GM12878 (cell line): ENCODE measurements at places on chromosomes 6 and 20.

DNA sequence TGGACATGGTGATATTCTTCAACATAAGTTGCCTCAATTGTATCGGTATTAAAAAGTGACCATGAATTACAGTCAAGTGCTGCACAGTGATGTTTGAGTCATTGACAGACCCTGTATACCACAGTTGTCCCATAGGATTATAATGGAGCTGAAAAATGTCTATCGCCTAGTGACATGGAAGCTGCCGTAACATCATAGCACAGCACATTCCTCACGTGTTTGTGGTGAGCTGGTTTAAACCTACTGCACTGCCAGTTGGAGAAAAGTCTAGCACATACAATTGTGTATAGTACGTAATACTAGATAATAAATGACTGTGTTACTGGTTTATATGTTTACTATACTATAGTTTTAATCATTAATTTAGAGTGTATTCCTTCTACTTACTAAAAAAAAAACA, 150.2 kb downstream of the CDH26 start:
- no peak for DNase-seq

- DNase-seq, result no peak
Observed at GRCh38 chr20:1507276-1507675, 16.1 kb upstream of the SIRPB2 start.

- no peak for DNase-seq
Observed at GRCh38 chr20:8431538-8432434, 299.7 kb downstream of the PLCB1 start.

DNA sequence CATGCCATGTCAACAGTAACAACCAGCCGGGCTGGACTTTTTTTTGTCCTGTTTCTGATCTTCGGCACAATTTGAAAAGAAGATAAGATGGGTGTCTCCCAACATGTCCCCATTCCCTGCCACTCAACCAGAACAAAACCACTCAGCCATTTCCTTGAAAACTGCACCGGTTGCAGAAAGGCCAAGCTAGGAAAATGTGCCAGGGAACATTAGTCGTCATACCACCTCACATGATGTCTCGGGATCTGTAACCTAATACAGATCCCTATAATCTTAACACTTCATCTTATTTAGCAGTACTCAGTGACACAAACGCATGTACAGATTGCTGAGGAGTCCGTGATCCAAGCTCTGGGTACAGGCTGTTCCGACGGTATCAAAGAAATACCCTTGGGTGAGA, 46.5 kb downstream of the ALDH8A1 start:
- DNase-seq, result no peak

GRCh38 chr6:93789532-93789931, 370.2 kb upstream of the EPHA7 start:
- DNase-seq, result no peak

DNA sequence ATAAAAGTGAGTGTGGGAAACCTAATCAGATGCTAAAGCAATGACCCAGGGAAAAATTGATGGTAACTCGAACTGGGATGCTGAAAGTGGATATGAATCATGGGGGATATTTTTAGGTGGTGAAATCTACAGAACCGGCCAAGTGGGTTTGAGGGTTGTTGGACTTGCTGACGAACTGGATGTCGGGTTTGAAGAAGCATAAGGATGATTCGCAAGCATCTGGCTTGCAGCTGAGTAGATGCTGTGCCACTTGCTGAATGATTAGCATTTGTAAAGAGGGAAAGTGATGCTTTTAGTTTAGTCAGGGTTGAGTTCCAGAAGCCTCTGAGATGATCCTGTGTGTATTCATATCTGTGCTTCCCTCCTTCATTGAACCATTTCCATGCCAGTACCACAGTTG, 54.9 kb downstream of the UBR2 start:
- no peak for DNase-seq

- DNase-seq, result no peak
Observed at GRCh38 chr20:18031888-18032509, 25.7 kb downstream of the OVOL2 start.

DNA sequence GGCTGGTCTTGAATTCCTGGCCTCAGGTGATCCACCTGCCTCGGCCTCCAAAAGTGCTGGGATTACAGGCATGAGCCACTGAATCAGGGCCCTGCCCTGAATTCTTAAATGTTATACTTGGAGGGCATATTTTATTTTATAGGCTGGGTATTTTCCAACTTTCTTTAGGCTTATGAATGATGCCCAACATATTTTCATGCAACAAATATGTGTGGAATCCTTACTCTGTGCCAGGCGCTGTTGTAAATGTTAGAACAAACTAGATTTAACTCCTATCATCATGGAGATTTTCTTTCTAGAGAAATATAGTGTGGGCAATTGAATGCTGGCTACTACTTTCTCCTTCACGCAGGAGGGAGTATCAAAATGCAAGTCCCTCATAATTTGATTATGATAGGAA, 71.2 kb downstream of the SAMD5 start:
- no peak for DNase-seq

DNA sequence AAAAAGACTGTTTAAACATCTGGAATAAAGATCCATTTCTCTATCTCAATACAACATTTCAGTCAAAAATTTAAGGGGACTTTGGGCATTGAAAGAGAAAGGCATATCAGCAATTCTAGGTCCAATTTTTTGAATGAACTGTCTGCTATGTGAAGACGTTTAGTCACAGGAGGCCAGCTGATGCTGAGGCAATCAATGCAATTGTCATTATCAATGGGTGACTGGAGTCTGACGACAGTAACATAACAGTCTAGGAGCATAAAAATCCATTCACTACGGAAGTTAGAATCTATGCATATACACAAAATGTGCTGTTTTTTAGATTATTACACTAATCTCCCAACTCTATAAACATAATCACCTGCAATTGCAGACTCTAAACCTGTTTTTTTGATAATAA, 37.8 kb downstream of the TENT5A start:
- no peak for DNase-seq

DNA sequence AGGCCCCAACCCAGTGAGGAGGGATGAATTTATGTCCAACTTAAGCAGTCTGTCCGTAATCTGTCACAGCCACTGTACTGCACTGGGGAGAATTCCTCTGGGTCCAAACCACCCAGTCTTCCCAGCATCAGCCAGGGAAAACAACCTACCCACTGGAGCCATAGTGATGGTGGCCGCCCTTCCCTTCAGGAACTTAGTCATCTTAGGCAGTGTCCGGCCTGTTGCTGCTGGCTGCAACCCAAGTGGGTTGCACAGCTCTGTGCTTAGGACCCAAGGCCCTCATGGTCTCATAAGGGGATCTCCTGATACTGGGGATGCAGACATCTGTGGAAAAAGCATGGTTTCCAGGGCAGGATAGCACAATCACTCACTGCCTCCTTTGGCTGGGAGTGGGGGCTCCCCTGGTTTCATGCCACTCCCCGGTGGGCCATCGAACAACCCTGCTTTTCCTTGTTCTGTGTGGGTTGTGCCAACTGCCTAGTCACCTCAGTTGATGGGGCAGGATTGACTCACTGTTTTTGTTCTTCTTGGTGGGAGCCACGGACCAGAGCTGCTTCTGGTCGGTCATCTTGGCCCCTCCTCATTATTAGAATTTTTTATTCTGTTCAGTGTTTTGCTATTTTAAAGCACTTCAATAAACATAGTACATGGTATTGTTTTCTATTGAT, 591.9 kb downstream of the DOK5 start:
- DNase-seq, result no peak

DNA sequence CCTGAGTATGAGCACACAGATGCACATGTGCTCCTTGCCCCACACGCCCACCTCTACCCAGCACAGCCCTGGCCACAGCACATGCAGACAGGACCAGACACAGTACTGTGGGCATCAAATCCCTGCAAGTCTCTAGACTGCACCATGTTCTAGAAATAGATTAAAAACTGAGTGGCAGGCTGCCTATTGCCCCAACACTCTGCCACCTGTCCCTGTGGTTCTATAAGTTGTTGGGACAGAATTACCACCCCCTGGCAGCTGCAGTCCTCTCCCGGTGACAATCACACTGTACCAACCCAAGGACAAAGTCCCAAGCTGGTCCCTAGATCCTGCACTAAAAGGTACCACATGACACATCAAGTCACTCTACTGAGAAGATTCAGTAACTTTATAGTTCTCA, 70.2 kb downstream of the B3GAT2 start:
- no peak for DNase-seq

DNA sequence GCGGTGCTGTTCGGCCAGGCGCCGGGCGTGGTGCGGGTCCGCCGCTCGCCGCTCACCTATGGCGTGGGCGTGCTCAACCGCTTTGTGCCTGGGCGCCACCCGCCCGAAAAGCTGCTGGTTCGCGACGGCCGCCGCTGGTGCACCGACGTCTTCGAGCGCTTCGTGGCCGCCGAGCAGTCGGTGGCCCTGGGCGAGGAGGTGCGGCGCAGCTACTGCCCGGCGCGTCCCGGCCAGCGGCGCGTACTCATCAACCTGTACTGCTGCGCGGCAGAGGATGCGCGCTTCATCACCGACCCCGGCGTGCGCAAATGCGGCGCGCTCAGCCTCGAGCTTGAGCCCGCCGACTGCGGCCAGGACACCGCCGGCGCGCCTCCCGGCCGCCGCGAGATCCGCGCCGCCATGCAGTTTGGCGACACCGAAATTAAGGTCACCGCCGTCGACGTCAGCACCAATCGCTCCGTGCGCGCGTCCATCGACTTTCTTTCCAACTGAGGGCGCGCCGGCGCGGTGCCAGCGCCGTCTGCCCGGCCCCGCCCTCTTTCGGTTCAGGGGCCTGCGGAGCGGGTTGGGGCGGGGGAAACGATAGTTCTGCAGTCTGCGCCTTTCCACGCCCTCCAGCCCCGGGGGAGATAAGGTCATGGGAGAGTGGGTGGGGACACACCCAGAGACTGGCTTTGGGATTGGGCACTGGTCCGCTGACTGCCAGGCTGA, 15.7 kb downstream of the ADISSP start:
- DNase-seq, result no peak

DNA sequence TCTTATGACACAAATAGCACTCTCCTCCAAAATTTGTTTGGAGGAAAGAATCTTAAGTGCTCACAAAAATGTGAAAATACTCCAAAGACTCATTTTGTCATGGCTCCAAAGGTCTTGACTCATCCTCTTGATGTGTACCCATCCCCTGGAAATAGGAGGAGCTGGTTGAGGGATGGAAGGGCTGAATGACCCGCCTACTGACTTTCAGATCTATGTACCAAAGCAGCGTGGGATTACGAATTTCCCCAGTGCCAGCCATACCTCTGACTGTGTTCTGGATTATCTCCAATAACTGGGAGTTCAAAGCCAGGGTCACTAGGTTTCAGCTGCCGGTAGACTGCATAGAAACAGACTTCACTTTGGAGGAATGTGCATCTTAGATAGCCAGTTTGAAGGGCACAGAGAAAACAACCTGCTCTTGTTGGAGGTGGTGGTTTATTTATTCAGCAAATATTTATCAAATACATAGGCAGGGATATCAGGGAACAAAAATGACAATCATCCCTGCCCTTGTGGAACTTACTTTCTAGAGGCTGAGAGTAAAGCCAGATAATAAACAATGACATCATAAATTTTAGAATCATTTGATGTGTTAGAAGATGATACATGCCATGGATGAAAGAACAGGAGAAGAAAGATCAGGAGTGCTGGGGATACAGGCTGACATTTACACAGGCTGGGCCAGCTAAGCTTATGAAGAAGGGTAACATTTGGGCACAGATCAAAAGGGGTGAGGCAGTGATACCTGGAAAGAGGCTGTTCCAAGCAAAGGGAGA, 246.6 kb downstream of the TBXT start:
- DNase-seq, result no peak

DNA sequence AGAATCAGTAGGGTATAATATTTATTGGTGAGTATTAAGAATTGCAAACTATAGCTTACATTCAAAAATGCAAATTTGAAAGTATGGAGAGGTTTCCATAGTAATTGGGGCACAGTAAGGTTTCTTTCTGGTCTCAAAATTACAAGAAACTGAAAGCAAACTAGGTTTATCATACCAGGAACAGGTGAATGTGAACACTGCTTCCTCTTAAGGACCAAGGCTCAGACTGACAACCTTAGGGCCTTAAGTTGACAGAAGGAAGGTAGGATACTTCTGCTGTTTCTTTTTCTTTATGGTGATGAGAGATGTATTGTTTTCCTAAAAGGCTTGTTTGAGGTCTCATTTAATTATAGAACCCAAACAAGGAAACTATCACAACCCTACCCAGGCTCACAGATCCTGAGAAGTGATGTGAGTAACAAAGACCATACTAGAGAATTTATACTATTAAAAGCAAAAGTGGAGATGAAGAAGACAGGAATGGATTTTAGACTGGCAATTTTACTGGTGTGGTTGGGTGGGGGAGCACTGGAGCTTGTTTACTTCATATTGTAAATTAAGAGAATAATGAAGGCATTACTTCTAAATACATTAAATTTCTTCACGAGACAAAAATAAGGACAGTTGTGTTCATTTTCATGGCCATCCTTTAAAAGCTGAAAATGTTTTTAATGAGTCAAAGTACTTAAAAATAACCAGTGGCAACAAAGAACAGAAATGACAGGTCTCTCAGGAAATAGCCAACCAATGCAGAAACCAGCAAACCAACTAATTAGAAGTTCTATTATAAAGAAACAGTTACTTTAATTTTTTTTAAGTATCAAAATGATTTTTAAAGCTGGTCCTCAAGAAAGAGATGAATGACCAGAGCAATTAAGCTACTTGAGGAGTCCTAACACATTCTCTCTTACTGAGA, 21.3 kb downstream of the STAU1 start:
- DNase-seq, result no peak

DNA sequence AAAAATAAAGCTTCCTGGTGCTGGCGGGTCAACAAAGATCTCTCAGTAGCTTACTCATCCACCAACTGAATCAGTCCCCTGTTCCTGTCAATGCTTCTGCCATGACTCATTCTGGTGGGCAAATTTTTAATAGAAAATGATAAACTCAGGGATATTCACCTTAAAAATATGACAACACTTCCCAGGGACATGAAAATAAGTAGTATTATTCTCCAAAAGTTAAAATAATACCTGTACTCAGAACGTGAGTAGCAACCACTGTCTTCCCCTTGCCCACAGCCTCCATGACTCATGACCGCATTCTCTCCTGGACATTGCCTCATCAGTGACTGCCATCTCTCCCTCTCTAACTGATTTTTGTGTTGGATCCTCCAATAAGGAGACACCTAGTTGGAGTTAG, 552.3 kb downstream of the KIF16B start:
- no peak for DNase-seq

DNA sequence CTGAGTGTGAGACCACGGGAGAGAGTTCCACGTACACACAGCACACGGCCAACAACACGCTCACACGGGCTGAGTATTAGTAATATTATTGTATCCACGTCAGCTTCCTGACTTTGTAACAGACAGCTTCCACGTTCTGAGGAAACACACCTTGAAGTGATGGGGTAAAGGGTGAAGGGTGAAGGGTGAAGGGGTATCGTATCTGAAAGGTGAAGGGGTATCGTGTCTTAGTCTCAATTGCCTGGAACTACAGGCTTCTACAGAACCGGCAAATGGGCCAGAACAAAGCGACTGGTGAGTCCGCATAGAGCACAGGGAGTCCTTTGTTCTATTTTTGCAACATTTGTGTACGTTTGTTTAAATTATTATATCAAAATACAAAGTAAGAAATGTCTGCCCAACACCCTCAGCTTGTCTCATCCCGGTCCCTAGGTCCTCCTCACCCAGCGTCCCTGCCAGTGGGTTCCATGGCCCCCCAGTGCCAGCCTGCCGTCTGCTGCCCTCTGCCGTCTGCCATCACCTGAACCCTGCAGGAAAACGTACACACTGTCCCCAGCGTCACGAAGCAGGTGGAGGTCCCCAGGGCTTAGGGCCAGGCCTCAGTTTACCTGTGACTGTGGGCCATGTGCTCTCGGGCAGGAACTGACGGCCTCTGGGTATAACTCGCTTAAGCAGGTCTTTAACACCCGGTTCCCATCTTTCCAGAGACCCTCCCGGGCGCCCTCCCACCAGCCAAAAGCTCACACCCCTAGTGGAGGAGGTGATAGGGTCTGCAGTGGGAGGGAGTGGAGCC, 4.4 kb upstream of the HELZ2 start:
- no peak for DNase-seq

- DNase-seq, result no peak
Observed at GRCh38 chr6:122392564-122393350, 6.7 kb upstream of the HSF2 start.
